ENCODE measurements at places on chromosomes 4 and X.

GRCh38 chr4:10026485-10026884 lies 5.2 kb upstream of the SLC2A9 start:
- DNase-seq: no peak

DNA sequence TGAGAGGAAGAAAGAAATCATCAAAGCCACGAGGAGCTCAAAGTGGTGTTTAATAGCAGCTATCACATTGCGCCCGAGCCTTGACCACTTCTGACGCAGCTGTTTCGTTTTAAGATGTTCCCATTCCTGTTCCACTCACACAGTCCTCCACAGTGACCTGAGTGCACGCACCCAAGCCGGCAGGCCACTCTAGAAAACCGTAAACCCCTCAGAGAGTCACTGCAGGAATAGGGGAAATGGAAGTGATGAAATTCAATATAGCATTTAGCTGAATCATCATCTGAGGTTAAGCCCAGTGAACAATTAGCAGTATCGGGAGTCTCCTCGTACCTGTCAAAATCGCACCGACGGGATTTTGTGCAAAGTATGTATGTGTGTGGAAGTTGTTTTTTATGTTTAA lies 17.9 kb upstream of the HAND2 start:
- no peak for DNase-seq

DNA sequence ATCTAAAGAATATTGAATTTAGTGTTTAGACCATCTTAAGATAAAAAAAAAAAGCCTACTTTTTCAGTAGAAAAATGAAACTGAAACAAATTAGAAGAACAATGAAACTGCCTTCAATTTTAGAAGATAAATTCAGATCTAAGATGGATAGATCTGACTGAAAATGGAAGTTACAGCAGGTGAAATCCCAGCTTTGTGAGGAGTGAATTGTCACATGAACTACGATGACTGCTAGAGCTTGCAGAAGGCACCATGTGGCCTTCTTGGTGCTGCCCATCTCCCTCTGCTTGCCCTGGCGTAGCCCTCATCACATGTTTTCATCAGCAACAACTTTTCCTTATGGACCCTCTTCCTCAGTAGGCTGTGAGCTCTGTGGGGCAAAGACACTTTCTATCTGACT lies 51.4 kb upstream of the EMCN start:
- no peak for DNase-seq

GRCh38 chr4:98467627-98468072 lies 190.8 kb downstream of the TSPAN5 start:
- peak; percentile 78 for DNase-seq

DNA sequence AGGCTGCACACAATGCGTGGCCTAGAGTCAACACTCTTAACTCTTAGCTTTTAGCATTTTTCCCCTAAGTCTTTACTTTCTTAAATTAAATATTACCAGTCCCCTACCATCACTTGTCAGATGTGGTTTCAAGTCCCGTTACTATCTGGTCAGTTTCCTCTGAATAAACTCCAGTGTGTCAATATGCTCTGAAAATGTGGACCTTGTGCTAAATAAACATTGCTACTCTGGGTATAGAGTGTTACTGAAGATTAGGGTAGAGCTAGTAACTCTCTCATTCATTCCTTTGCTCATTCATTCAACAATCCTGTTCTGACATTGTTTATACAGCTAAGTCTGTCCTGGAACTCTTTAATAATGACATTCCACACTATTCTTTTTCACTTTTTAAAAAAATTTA lies 251.0 kb downstream of the MAPK10 start:
- no peak for DNase-seq

GRCh38 chrX:7133050-7133440 lies 14.5 kb upstream of the STS start:
- DNase-seq: no peak

DNA sequence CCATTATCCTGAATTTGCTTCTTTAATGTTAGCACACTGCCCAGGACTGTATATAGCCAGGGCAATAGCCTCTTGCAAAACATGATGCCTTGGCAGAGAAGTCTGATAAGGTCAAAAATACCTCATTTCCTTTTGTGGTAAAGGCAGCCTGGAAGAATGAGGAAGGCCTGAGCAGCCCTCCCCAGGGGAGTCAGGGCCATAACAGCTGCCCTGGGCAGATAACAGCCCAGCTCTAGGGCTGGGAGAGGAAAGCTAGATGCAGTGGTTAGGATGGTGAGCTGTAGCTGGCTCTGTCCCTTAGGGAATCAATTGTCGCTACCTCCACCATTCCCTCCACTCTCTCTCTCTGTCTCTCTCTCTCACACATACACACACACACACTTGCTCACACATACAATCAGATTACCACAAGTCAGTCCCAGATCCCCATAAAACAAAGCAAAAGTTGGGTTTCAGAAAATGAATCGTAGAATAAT lies 29.2 kb downstream of the EFHC2 start:
- peak; percentile 82 for DNase-seq

DNA sequence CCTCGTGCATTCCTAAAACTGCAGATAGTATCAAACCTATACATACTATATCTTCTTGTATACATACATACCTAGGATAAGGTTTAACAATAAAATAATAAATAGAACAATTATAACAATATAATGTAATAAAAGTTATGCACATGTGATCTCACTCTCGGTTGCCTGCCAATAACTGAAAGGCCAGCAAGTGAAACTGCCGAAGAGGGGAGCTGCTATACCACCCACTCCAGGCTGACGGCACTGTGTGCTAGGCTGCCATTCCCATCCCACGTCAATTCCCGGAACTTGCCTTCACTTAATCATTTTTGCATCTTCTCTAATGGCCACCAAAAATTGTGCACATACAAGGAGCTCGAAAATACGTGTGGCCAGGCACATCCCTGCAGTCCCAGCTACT lies 451.1 kb upstream of the FAT1 start:
- no peak for DNase-seq

DNA sequence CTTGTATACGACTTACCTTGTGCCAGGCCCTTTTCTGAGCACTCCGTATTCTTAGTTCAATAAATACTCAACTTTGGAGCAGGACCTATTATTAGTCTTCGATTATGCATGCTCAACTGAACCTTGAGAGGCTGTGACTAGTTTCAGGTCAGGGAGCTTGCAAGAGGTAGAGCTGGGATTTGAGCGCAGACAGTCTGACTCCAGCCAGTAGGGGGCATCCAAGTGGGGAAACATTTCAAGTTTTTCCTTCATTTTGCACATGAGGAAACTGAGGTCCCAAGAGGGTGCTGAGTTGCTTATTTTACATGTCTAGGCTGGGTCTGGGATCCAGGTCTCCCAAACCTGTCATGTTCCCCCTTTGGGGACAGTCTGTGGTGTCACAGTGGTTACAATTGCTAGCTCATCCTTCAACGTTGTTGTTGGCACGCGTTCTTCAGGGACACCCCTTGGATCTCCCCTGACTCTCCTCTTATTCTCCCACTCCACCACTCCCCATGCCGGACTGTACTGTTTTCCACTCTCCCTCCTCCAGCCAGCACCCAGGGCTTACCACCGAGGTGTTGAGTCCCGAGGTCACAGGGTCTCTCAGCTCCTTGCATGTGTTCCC lies 6.7 kb upstream of the PRICKLE3 start:
- peak; percentile 45 for DNase-seq

GRCh38 chr4:182885022-182885737 lies 32.0 kb downstream of the DCTD start:
- DNase-seq: no peak

DNA sequence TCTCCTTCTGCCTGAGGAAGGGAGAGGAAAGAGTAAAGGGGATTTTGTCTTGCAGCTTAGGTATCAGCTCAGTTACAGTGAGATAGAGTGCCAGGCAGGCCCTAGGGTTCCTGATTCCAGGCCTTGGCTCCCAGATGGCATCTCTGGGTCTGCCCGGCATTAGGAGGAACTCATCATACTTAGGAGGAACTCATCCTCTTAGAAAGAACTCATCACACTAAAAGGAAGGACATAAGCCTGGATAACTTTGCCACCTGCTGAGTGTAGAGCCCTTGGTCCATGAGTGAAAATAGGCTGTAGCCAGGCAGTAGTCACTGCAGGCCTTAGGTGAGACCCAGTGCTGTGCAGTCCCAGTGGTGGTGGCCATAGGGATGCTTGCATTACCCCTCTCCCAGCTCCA lies 367.1 kb downstream of the PACRGL start:
- DNase-seq: no peak

- DNase-seq: no peak
Measured at GRCh38 chr4:169295822-169296221, 25.1 kb upstream of the SH3RF1 start.

- DNase-seq: no peak
Measured at GRCh38 chr4:150002561-150002960, 75.7 kb upstream of the DCLK2 start.

DNA sequence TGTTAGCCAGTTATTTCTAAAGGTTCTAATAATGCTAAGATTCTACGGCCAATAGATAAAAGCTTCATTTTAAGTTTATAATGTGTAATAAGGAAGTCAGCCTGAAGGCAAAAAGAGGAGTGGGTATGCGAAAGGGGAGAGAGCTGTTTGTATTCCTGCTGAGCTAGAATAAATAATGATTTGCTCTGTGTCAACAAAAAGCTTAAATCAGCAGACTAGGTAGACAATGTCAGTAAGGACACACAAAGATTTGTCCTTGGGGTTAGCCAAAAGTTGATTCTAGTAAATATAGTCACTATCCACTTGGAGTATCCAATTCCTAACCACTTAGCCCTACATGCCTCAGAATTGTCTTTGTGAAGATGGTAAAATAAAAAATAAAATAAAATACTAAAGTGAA lies 90.3 kb upstream of the GRIA3 start:
- DNase-seq: no peak

DNA sequence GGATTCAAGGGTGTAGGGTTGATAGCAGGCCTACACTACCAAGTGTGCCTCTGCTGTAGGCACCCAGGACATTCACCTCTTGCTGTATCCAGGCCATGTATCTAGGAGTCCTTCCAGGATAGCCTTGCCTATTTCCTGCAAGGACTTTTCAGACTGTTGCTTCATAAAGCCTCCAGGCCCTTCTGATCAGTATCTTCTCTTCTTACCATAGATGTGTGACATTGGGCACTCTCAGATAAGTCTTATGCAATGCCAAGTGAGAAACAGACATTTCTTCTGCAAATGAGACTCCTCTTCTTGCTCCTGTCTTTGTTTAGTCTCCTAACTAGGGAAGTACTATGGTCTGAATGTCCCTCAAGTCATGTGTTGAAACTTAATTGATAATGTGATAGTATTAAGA lies 386.8 kb downstream of the ANKRD50 start:
- no peak for DNase-seq

DNA sequence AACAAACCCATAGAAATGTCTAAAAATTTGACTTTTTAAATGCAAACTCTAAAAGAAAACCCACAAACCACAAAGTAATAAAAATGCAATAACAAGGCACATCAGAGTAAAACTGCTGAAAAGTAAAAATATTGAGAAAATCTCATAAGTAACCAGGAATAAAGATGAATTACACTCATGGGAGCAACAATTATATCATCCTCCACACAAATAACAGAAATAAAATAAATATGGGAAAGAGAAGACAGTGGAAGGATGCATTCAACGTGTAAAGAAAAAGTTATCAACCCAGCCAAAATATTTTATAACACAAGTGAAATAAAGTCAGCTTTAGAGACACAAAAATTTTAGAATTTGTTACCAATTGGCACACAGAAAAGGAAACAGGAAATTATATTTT lies 1420.2 kb downstream of the PCDH18 start:
- no peak for DNase-seq

- DNase-seq: no peak
Measured at GRCh38 chr4:152462047-152462446, 73.8 kb downstream of the FBXW7 start.

DNA sequence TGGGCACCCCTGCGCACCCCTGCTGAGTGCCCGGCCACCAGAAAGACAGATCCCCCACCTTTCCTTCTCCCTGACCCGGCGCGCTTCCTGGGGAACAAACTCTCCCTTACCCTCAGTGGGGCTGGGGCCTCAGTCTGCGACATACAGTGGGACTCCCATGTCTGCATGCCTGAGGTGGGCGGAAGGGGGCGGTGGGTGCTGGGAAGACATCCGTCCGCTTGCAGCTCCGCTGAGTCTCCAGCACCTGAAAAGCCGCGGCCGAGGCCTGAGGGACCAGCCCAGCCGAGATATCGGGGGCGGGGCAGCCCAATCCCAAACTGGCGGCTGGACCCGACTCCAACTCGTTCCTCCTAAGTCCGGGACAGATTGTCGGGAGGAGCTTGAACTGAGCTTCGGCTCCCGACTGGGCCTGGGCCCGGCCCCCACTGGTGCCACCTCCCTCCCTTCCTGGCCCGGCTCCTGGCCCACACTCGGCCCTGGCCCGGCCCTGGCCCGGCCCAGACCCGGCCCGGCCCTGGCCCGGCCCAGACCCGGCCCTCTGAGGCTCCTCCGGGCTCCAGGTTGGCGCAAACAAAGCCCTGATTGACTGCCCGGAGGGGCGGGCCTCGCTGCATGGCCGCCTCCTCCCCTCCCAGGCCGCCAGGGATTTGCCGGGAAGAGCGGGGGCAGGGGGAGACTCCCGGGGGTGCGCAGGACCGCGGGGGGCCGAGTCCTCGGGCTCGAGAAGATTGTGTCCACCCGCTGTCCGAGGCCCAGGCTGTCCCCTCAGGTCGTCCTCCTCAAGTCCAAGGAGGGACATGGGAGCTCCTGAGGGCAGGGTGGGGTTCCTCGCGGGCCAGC lies 877 bp upstream of the SLC16A2 start:
- DNase-seq: peak; percentile 35

DNA sequence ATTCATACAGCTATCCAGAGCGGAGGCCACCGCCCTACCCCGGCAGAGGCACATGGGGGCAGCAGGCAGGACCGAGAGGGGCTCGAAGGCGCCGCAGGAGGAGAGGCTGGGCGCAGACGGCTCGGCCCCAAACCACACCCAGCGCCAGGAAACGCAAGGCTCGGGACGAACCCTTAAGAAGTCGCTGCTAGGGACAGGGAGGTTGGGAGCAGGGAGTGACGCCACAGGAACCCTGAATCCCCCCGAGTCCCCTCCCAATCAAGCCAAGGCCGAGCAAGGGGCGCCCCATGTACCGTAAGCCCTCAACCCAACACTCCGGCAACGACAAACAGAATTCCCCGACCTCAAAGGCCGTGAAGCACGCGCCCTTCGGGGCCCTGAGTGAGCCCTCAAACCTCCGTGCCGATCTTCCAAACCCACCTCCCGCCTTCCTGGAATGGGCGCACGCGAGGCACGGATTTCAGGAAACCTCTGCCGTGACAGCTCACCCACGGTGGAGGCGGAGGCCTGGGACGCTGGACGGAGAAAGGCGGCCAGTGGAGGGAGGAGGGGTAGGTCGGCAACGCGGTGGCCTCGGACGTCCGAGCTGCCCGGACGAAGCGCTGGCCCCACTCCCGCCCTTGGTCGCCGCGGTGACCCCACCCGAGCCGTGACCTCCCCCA lies 1.8 kb downstream of the ZFYVE28 start:
- no peak for DNase-seq

- DNase-seq: no peak
Measured at GRCh38 chrX:47631676-47632075, 1.9 kb upstream of the CFP start.

Measured in BE2C (cell line).